Gastroesophageal sphincter (tissue), 4 donors: ENCODE measurements at places on chromosomes 16 and 17.

- no peak for ATAC-seq
Observed at GRCh38 chr17:19345486-19346350, 16.8 kb downstream of the B9D1 start.

DNA sequence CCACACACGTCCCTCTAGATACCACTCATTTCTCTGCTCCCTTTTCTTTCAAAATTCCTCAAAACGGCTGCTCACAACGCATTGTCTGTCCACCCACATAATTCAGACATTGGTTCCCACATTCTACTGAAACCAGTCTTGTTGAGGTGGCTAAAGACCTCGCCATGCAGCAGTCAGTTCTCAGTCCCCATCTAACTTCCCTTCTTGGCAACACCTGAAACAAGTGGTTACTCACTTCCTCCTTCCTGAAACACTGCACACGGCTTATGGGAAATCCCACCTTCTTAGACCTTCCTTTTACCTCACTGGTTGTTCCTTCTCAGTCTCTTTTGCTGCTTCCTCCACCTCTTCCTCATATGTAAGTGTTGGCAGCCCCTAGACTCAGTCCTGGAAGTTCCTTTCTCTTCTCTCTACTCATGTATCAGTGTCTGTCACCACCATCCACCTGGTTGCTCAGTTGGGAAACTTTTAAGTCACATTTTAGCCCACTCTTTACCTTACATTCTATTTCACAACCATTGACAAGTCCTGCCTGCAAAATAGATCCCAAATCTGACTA, 277.1 kb downstream of the CEP112 start:
- no peak for ATAC-seq

- no peak for ATAC-seq
Observed at GRCh38 chr16:63195336-63195735, 1159.1 kb upstream of the CDH8 start.

DNA sequence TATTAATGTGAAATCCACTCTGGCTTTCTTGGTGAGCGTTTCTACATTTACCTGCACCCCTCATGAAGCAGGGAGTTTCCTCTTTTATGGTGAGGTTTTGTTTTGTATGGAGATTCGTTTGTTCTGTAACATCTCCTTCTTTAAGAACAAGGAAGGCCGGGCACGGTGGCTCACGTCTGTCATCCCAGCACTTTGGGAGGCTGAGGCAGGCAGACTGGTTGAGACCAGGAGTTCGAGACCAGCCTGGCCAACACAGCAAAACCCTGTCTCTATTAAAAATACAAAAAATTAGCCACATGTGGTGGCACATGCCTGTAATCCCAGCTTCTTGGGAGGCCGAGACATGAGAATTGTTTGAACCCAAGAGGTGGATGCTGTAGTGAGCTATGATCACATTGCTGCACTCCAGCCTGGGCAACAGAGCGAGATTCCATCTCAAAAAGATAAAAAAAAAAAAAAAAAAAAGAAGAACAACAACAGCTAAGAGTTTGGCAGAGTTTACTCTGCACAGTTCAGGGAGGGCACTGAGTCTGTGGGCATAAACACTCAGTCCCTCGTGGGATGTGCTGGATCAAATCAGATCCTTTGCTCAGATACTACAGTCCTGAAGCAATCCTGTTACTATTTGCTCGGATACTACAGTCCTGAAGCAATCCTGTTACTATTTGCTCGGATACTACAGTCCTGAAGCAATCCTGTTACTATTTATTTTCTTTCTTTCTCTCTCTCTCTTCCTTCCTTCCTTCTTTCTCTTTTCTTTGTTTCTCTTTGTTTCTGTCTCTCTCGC, 28.9 kb downstream of the ADCY9 start:
- ATAC-seq: no peak

- peak; percentile 67 for ATAC-seq
Observed at GRCh38 chr17:65013613-65014391, 42.7 kb downstream of the GNA13 start.

DNA sequence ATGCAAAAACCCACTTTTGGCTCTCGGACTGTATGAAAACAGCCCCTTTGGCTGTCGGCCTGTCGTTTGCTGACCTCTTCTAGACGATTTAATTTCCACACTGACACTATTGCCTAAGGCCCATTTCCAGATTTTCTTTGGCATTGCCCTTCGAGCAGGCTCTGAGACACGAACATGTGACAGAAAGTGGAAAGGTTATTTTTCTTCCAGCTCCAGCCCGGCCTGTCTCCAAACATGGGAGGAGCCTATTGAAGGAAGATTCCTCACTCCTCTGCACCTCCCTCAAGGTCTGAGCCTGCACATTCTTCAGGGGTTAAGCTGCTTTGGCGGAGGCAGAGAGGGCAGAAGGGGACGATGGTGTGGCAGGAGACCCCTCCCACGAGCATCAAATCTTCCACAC, 85.9 kb upstream of the FOXF1 start:
- ATAC-seq: peak; percentile 88

GRCh38 chr16:55479430-55480140, 587 bp downstream of the MMP2 start:
- no peak for ATAC-seq

- ATAC-seq: no peak
Observed at GRCh38 chr17:62178579-62178978, 113.5 kb upstream of the MED13 start.
